GF-D8 (cell line): ENCODE measurements at places on chromosomes 1 and 21.

DNA sequence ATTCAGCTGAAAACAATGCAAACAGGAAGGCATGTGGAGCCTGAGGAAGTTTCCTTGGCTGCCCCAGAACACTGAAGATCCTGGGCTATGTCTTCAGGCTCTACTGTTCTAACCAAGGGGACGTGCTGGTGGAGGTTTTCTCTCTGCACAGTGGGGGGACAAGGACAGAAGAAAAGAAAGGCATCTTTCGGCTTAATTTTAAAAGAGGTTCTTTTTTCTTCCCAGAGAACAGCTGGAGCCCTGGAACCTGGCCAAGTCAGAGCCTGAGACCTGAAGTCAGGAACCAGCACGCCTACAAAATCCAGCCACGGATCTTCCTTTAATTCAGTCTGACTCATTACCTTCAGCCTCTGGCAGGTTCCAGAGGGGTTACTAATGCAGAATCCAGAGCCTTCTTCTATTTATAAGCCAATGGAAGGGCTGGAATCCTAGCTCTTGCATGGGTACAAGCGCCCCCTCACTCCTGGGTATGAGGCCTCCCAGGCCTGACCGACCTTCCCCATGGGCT, 19.8 kb downstream of the CTNNBIP1 start:
- no peak for DNase-seq

GRCh38 chr1:109979489-109980091, 5.0 kb upstream of the AHCYL1 start:
- DNase-seq: no peak

DNA sequence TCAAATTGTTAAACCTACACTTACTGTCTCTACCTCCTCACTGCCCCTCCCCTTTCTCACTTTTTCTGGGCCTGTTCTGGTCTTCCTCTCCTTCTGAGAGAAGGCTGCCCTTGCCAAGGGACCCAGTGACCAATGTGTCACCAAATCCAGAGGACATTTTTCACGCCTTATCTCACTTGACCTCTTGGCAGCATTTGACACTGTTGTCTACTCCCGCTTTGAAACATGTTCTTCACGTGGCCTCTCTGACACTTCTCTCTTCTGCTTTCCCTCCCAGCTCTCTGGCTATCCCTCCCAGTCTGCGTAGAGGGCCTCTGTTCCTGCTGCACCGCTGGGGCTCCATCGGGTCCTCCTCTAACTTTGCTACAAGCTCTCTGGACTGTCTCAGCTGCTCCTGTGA, 25.3 kb downstream of the KCNQ4 start:
- DNase-seq: peak; percentile 0

- peak; percentile 35 for DNase-seq
Measured at GRCh38 chr21:41369105-41369919, 7.5 kb downstream of the MX2 start.

DNA sequence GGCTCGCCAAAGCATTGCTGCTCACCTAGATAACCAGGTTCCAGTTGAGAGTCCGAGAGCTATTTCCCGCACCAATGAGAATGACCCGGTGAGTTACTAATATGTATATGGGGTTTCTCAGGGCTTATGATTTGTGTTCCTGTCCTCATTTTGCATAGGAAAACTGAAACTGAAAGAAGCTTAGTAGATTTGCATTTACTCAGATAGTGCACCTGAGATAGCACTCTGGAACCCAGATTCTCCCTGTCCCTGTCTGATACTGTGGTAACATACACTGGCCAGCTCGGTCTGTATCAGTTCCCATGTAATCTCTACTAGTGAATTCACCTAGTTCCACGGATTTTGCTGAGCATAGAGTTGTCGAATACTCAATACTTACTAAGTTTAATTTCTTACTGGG, 28.1 kb downstream of the DAP3 start:
- no peak for DNase-seq

DNA sequence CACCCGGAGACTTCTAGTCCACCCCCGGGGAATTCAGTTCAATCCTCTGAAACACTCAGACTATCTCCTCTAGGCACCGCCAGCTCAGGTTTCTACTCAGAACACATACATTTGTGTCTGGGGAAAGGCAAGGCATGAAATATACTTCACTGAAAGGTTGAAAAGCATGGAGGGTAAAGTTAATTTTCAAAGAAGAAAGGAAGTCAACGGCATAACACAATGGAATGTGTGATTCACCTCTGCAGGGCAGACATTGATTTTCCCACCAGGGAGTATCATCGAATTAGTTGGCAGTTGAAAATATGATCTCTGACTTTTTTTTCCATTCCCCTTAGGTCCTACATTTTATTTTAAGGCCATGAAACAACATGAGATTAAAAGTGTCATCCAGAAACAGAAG, 669.4 kb downstream of the SMYD3 start:
- no peak for DNase-seq

- DNase-seq: no peak
Measured at GRCh38 chr1:61950418-61950817, 208.1 kb downstream of the PATJ start.

GRCh38 chr1:29470788-29471119, 234.4 kb downstream of the PTPRU start:
- no peak for DNase-seq

- no peak for DNase-seq
Measured at GRCh38 chr21:45356653-45357435, 48.1 kb upstream of the COL18A1 start.

DNA sequence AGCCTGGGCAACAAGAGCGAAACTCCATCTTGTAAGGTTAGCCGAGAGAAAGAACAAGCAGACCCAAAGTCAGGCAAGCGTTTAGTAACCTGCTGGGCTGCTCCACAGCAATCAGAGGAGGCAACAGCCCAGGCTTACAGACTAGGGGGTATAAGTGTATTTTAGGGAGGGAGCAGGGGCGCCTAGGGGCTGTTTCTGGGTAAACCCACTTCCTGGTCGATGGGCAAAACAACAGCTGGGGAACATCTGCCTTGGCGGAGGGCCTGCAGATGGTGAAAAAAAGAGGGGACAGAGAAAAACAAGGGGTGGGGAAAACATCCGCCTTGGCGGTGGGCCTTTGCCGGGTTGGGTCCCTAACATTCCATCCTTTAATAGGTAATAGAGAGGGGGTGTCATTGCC, 5.2 kb downstream of the TAS1R1 start:
- no peak for DNase-seq

GRCh38 chr1:27591622-27592021, 12.3 kb downstream of the AHDC1 start:
- DNase-seq: no peak

GRCh38 chr1:53606651-53607051, 132.3 kb downstream of the GLIS1 start:
- DNase-seq: no peak

GRCh38 chr1:204480515-204480914, 14.1 kb downstream of the PIK3C2B start:
- peak; percentile 40 for DNase-seq

DNA sequence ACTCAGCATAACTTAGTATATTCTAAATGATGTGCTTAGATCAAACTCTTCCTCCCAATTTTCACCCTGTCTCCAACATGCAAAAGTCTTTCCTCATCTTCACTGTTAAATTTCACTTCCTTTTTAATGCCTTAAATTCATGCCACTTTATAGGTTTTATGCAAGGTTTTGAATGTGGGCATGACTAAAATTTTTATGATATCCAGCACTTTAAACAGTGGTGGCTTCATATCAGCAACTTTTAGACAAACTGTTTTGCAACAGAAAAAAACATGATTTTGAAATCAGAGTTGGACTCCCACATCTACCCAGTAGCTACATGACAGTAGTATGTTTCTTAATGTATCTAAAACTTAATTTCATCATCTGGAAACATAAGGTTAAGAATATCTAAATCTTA, 84.7 kb upstream of the ZP4 start:
- DNase-seq: no peak

DNA sequence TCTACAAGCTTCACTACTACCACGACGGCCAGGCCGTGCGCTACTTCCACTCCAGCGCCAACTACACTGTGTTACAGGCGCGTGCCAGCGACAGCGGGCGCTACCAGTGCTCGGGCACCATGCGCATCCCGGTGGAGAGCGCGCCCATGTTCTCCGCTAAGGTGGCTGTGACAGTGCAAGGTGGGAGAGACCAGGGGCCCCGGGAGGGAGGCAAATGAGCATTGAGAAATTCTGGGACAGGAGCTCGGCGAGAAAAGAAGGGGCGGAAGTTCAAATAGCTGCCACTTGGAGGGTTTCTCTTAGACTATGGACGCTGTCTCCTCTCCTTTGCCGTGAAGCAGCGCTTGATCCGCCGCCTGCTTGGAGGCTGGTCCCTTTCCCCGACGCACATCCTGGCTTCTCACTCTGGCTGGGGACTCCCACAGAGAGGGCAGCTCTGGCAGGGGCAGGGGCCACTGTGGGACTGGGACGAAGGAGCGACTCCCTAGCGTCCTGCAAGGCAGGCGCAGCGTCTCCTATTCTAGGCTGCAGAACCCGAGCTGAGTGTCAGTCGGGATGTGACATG, 4.6 kb downstream of the FCRLB start:
- no peak for DNase-seq

DNA sequence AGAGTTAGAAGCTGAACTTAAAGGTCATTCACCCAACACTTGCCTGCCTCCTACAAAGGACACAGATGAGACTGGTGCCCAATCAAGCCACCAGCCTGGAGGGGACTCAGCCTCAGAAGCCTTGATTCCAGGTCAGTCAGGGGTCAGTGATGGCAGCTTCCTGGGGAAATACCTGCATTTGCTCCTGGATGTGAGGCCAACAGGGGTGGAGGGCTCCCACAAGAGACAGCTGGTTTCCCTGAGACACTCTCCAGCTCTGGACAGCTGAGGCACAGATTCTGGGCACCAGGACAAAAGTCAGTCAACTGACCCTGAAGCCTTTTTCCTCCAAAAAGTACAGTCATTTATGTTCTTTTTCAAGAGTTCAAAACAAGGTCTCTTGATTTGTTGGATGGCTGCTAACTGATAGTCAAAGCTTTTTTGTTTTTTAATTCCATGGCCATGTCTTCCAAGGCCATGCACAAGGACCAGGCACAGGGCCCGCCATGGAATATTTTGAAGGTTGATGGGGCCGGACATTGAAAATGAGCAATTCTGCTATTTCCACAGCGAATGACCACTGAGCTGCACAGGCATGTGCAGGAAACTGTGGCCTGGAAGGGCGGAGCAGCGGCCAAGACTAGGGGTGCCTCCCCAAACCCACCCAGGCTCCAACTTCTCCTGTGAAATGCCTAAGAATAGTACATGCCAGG, 1.8 kb downstream of the C2CD2 start:
- DNase-seq: no peak

DNA sequence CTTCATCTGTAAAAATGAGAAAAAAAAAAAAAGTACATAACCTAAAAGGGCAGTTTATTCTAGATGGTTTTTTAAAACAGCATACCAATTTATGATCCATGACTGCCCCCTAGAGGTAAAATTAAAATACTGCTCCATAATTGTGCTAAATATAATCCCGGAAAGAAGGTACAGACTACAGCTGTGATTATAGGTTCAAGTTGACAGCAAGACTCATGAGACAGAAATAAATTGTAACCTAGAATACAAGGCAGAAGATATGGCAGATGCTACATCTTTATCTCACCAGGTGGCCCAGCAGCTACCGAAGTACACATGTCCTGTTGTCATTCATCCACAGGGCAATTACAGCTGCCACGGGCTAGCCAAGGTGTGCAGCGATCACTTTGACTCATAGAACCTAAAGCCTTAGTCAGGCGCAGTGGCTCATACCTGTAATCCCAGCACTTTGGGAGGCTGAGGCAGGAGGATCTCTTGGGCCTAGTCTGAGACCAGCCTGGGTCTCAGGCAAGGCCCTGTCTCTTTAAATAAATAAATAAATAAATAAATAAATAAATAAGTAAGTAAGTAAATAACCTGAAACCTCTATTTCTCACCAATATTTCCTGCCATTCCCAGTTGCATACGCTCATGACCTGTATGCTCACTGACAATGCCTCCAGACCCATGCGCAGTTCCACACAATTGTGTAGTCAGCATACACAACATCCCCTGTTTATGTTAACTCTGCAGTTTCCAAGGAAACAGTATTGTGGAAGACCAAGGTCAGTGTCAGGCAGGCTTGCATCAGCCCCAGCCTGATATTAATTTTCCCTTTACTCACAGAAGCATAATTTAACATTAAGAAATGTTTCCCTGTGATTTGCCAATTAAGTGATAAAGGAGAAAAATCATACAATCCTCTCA, 18.3 kb upstream of the PPIE start:
- peak; percentile 31 for DNase-seq

DNA sequence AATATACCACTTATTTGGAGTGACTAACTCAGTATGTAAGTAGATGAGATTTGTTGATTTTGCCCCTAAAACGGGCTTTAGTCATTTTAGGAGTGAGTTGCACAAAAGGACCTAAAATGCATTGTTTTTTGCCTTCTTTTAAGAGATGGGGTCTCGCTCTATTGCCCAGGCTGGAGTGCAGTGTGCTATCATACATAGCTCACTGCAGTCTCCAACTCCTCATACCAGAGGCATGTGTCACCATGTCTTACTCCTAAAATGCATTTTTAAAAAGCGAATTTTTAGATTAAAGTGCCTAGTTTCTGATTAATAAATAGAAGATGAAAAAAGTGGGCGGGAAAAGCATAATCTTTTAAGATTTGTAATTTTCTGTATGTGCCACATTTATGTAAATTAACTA, 11.5 kb upstream of the NEXN start:
- DNase-seq: no peak

DNA sequence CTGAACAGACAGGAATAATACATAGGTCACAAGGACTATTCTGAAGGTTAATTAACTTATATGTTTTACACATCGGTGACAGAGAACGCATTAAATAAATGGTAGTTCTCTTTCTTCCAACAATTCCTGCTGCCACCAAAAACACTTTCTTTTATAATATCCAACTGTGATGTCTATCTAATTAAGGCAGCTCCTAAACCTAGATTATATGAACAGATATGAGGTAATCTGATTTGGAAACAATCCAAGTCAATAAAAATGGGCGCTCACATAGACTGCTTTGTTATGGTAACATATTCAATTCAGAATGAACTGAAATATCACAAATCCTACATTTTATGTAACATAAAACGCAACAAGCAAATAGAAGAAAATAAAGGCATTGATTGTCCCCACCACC, 16.0 kb downstream of the CYYR1 start:
- no peak for DNase-seq

DNA sequence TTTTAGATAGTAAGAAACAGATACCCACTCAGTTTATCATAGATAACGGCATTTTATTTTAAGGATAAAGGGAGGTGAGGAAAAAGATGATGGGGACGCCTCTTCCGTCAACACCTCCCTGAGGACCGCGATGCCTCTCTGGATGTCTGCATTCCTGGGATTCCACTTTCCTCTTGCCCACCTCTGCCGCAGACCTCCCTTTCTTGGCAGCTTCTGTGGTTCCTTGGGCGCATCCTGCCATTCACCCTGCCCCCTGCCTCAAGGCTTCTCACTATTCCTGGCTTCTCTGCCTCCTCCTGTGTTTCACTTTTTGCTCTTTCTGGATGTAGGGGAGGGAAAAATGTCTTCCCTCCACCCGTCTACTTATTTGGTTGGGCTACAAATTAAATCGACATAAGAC, 19.9 kb downstream of the HUNK start:
- DNase-seq: no peak

- DNase-seq: no peak
Measured at GRCh38 chr1:84250668-84251067, 50.8 kb upstream of the SAMD13 start.
